Smooth muscle cell of the coronary artery (primary cell): ENCODE measurements at places on chromosomes 16 and 17. TPM values are rescaled to one million over a fixed set of nuclear protein-coding genes. Genes with fewer than 3 reads are reported as not detected.

Gene FTO
- total RNA-seq, result 67.0 and 87.2 TPM in 2 replicates

Gene TCF25
- total RNA-seq, result 229 and 319 TPM in 2 replicates

Gene DPEP2
- not detected in 2 replicates for total RNA-seq

Gene MPV17L
- total RNA-seq, result 0.15 and 0.35 TPM in 2 replicates

Gene MILR1
- total RNA-seq, result 5.0 and 6.2 TPM in 2 replicates

Gene MMP25
- total RNA-seq, result under 0.01 TPM in 1 of 2 replicates, not detected in the other

Gene CSHL1
- not detected in 2 replicates for total RNA-seq

Gene DUS2
- 11.7 and 14.4 TPM in 2 replicates for total RNA-seq

Gene KRT34
- under 0.01 TPM in 1 of 2 replicates, not detected in the other for total RNA-seq

Gene ZMYND15
- 0.23 TPM in 1 of 2 replicates, not detected in the other for total RNA-seq

Gene TPSD1
- total RNA-seq, result not detected in 2 replicates

Gene VWA3A
- not detected in 2 replicates for total RNA-seq

Gene C16orf46
- not detected in 2 replicates for total RNA-seq

Gene SLC12A3
- total RNA-seq, result under 0.01 TPM in 1 of 2 replicates, not detected in the other

Gene MLYCD
- 2.2 and 5.9 TPM in 2 replicates for total RNA-seq

Gene TAF15
- total RNA-seq, result 48.0 and 60.9 TPM in 2 replicates

Gene RGS9
- 0.98 and 1.1 TPM in 2 replicates for total RNA-seq

Gene CLEC18A
- 0.23 and 9.2 TPM in 2 replicates for total RNA-seq

Gene FZD2
- total RNA-seq, result 12.8 and 15.1 TPM in 2 replicates

Gene KLHL10
- total RNA-seq, result 0.08 and 0.12 TPM in 2 replicates

Gene RAD51C
- 17.4 and 21.6 TPM in 2 replicates for total RNA-seq

Gene QRICH2
- total RNA-seq, result 2.3 and 6.0 TPM in 2 replicates

Gene EXOC3L1
- 0.47 TPM in 1 of 2 replicates, not detected in the other for total RNA-seq

Gene HOXB3
- total RNA-seq, result 0.59 and 2.6 TPM in 2 replicates

Gene CCL7
- 0.70 TPM in 1 of 2 replicates, not detected in the other for total RNA-seq
